ENCODE measurements at places on chromosomes 1 and 21.

- no peak for DNase-seq
Observed at GRCh38 chr1:41481109-41481775, 3.2 kb downstream of the EDN2 start.

GRCh38 chr1:179857009-179857408 is 20.6 kb downstream of the TOR1AIP2 start:
- no peak for DNase-seq

GRCh38 chr1:184647471-184647870 is 107.2 kb downstream of the EDEM3 start:
- no peak for DNase-seq

- no peak for DNase-seq
Observed at GRCh38 chr1:39688706-39689105, 2.5 kb downstream of the HPCAL4 start.

GRCh38 chr1:30323841-30324240 is 399.5 kb downstream of the MATN1 start:
- no peak for DNase-seq

GRCh38 chr1:169193191-169193850 is 86.8 kb downstream of the ATP1B1 start:
- DNase-seq, result no peak

- no peak for DNase-seq
Observed at GRCh38 chr1:62247391-62248168, 52.9 kb downstream of the L1TD1 start.

DNA sequence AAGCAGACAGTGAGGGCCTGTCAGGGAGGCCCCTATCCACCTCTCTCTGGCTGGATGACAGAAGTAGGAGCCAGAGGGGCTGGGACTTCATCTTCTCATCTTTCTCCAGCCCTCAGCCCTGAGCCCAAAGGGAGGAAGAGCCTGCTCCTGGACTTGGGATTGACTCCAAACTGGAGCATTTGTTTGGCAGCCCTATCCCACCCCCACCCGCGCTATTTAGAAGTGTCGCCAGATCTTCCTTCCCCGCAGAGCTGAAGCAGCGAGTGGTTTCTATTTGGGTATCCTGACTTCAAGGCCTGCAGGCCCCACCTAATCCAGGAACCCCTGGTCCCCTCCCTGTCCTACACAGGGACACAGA is 9.6 kb downstream of the NES start:
- DNase-seq, result peak; percentile 38

DNA sequence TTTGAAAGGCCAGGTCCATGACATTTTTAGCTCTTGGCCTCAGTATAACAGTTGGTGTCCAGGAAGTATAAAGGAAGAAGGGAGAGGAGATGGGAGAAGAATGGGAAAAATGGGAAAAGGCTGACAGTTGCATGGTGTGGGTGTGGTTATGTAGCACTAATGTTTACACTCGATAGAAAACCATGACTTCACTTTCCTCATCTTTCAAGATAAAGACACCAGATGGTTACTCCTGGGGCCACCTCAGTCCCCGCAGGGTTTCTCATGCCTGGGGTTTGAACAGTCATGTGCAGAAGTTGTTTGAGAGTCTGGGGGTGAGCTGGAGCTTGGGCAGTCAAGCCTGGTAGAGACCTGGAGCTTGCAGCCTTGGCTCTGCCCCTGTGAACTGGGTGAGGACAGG is 7.9 kb downstream of the PGBD2 start:
- DNase-seq, result no peak

GRCh38 chr21:42406201-42406621 is 2.5 kb downstream of the UBASH3A start:
- DNase-seq, result no peak

- DNase-seq, result peak; percentile 40
Observed at GRCh38 chr1:59669752-59670312, 144.9 kb upstream of the HOOK1 start.

GRCh38 chr1:117732956-117733355 is 127.1 kb downstream of the TENT5C start:
- DNase-seq, result no peak

DNA sequence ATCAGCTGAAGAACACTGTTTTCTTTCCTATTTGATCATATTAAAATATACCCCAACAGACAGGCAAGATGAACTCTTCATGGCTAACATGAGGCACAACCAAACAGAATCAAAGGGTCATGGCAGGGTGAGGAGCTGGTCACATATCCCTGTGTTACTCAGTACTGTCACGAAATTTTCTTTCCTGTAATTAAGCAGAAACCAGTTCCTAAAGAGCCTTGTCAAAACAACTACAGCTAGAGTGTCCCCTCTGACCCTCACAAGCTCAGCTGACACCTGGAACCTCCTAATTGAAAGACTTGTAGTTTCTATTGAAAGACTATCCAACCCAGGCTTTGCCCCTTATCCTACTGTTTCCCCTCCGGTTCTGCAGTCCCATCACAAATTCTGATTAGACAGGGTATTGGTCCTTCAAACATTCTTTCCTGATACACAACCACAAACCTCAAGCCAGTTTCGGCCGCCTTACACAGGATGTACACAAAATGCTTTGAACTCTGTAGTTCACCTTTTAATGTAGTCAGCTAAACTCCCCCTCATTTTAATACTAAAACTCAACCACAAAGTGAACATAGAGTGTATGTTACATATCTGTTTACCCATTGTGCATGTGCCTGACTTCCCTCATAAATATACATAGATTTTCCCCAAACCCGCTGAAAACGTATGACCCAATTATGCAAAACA is 651.9 kb downstream of the MRPL39 start:
- no peak for DNase-seq

DNA sequence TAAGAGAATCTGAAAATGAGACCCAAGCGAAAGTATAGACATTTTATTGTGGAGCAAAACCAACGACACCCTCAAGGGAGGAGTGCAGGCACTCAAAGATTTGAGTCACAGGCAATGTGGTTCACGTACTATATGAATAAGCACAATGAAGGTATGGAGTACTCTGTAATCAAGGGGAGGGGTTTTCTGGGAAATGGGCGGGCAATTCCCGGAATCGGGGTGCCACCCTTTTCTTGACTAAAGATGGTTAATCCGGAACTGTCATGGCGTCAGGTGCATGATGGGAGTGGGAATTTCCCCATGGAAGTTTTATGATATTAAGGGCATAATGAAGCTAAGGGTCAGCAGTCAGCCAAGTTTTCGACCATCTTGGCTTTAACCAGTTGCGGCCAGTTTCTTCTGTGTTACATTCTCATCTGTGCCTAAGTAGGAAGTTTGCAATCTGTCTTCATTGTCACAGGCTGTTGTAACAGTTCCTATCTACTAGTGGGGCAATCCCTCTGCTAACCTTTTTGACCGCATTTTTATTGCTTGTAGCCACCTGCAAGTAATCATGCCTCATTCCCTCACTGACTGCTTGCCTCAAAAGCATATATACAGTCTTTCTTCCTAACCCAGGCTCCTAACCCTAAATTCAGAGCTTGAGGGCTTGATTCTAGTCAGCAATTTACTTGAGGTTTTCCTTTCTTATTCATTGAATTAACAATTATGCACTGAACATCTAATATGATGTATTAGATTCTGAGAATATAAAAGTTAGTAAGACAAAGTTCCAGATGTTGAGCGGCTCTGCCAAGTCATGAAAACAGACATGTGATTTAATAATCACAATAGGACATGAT is 775 bp upstream of the AIM2 start:
- peak; percentile 75 for DNase-seq

DNA sequence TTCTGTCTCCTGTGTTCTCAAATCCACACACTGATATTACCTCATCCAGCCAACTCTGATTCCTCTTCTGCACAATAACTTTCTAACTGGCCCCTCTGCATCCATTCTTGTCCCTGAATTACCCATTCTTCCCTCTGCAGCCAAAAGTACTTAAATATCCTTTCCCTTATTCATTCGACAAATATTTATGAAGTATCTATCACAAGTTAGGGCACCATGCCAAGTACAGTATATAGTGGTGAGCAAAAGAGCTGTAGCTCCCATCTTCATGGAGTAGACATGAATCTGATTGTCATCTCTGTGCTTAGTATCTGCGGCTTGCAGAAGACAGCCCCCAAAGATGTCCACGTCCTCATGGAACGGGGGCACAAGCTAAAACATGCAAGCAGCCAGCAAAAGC is 316.8 kb downstream of the SETD4 start:
- peak; percentile 86 for DNase-seq

- no peak for DNase-seq
Observed at GRCh38 chr1:104238991-104239390, 489.3 kb downstream of the AMY1C start.

GRCh38 chr1:197399755-197400521 is 131.9 kb downstream of the CRB1 start:
- peak; percentile 43 for DNase-seq

GRCh38 chr1:30523055-30524020 is 200.0 kb downstream of the MATN1 start:
- DNase-seq, result peak; percentile 96

DNA sequence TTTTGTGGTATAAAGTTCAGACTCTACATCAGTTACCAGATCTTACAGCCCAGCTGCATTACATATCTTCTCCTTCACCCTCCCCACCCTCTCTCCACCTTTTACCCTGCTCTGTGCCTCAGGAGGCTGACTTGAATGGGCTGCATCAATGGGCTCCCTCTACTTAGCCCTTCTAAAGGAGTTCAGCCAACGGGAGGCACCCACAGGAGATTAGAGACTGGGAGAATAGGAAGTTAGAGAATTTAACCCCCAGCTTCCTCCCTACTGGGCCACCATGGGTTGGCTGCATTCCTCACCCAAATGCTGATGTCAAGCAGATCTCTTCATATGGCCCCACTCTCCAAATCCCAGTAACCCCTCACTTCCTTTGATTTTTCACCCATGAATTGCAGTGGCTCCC is 17.1 kb upstream of the DUSP23 start:
- no peak for DNase-seq

GRCh38 chr1:31788825-31789256 is 24.7 kb upstream of the ADGRB2 start:
- DNase-seq, result peak; percentile 78

DNA sequence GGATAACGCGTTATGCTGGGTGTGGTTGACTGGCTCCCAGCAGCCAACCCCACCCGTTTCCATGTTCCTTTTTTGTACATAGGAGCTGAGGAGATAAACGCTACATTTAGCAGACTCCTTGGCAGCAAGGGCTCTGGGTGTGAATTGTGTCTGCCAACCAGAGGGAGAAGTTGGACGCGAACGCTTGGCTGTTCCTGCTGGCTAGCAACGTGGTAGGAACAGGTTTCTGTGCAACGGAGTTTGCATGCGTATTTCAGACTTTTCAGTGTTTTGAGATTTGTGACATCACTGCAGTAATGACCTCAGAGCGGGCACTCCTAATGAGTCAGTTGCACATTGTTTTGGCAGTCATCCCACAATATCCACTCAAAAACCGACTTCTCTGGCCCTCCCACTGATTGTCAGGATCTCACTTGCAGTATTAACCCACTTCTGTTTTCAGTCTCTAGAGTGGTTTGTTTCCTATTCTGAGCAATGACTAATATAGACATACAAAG is 98.7 kb upstream of the RGS1 start:
- peak; percentile 18 for DNase-seq

- DNase-seq, result no peak
Observed at GRCh38 chr21:27086630-27087029, 119.7 kb upstream of the ADAMTS5 start.

DNA sequence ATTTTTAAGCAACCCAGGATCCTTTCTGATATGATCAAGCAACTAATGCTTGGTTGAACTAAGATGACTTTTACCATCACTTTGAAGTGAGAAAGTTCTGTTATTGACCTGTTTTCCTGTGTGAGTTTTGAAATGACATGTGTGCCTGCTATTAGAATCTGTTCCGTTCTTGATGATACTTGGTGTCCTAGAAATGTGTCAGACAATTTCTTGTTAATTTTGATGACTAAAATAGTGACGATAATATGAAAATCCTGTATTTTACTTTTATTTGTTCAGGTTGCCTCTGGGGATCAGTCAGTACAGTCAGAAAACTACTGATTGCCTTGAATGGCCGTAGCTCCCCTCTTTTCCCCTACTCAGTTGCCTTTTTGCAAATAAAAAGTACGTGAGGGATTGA is 228.0 kb downstream of the RYR2 start:
- DNase-seq, result no peak

DNA sequence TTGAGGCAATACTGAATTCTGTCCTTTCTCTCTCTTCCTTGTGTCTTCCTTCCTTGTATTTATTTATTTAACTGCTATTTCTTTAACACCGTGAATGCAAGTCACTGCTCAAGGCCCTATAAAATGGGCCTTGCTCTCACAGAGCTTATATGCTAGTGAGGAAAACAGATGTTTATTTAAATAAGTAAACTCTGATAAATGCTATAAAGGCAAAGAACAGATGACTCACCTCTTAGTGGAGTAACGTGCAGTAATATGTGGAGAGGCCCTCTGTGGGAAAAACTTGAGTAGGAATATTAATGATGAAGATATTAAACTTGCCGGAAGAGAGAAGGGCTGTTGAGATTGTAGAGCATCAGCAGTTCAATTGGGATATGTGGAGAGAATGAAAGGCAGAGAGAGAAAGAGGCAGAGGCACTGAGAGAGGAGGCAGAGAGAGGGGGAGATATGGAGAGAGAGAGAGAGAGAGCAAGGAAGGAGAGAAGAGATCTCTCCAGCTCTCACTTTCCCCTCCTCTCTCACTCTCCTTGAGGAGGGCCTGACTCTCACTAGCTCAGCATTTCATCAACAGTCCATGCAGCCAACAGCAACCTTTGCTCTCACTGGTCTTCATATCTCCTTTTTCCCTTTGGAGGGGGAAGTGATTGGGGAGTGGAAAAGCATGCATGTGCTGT is 322.2 kb downstream of the LMX1A start:
- DNase-seq, result no peak

- DNase-seq, result no peak
Observed at GRCh38 chr1:239536165-239536849, 149.9 kb downstream of the CHRM3 start.

All from fibroblast of skin of right biceps (primary cell).